ENCODE measurements at places on chromosomes 1 and 21.

GRCh38 chr1:79041666-79042065 is 35.1 kb upstream of the ADGRL4 start:
- no peak for DNase-seq

GRCh38 chr1:39943471-39944290 is 11.3 kb upstream of the MFSD2A start:
- DNase-seq = no peak

- no peak for DNase-seq
These were observed 87.9 kb downstream of the CDC14A start for GRCh38 chr1:100440075-100440809.

DNA sequence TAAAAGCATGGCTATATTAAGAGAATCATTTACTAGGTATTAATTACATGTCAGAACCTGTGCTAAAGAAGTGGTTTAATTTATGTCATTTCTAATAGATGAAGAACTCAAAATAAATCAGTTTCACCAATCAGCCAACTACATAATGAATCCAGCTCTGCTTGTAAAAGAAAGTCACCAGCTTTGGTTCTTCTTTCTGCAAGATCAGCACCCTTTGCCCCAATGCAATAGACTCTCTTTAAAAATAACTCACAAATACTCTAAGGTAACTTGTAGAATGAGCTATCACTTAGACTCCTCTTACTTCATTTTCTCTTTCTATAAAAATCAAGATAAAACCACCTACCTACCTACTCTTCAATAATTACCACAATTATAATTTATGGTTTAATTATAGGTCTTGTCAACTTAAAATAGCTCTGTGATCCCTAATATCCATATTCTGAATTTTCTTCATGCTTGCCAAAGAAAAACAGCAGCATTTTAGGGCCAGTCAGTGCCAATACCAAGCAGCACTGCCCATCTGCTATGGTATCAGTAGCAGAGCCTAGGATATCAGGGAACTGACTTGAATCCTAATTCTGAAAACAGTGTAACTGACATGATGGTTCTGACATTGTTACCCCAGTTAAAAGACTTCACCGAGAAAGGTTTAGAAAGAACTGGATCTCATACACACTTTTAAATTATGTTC is 11.3 kb downstream of the SLC19A2 start:
- DNase-seq = no peak

DNA sequence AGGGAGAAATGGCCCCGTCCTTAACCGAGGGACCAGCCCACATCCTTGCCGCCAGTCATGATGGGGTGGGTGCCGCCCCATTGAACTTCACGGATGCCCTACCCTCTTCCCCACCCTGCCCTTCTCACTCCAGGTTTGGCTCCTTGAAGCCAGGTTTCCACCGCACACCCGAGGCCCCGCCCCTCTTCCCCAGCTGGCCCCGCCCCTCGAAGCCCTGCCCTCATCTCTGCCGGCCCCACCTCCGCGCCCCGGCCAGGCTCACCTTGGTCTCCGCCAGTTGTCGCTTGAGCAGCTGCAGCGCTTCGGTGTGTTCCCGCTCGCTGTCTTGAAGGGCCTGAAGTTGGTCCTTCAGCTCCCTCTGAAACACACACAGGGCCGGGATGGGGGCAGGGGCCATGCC is 16.6 kb downstream of the TRIM62 start:
- no peak for DNase-seq

- no peak for DNase-seq
These were observed 12.3 kb downstream of the LMX1A start for GRCh38 chr1:165344198-165344597.

- no peak for DNase-seq
These were observed 4.4 kb downstream of the HPCA start for GRCh38 chr1:32890516-32891240.

DNA sequence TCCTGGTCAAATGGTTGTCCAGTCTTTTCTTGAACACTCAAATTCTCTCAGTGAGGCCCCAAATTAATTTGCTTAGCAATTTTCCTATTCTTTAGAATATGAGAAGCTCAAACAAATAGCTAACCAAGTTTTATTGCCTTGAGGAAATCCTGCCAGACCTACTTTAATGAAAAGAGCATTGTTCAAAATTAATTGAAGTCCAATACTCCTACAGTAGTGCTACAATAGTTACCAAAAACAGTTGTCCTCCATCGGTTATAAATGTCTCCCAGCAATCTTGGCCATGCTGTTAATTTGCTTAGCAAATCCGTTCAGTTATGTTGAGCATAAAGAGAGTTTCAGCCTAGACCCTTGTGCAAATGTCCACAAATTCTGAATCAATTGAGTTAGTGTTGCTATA is 112.9 kb downstream of the MAB21L3 start:
- DNase-seq = no peak

DNA sequence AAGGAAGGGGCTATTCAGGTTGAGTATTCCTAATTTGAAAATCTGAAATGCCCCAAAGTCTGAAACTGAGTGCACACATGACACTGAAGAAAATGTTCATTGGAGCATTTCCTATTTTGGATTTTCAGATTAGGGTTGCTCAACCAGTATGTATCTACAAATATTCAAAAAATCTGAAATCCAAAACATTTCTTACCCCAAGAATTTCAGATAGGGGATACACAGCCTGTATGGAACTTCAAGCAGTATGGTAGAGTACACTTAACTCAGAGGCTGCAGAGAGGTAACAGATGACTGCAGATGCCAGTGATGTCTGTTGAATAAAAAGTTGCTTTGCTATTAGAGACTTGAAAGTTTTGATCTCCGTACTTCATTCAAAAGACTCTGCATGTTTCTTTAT is 19.0 kb downstream of the YTHDF2 start:
- DNase-seq = no peak

DNA sequence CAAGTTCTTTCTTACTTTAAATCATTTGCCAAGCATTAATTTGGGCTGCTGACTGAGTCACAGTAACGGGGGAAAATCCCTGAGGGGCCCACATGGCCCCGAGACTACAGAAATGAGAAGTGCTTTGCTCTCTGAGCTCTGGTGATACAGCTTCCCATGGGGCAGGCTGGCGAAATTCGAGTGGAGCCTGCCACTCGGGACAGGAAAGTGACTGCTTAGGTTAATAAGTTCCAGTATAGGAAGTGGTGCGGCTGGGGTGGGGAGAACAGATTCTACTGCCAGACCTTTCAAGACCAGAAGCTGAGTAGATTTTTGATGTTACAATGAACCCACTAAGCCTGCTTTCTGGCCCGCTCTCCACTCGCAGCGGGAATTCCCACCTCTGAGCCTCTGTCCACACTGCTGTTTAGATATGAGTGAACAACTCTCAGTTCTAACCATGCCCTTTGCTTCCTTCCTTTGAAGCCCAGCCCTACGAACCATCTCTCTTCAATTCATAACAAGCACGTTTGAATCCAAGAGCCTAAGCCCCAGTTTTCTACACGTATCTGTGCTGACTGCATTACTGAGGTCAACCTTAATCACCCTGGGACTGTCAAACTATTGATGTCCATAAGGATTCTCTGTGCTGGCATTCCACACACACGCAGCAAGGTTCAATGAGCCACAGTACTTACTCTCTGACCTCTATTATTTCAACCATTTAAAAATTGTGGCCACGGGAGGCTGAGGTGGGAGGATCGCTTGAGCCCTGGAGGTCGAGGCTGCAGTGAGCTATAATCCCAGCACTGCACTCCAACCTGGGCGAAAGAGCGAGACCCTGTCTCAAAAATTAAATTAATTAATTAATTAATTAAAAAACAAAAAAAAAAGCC is 9.6 kb downstream of the ZBTB17 start:
- no peak for DNase-seq

DNA sequence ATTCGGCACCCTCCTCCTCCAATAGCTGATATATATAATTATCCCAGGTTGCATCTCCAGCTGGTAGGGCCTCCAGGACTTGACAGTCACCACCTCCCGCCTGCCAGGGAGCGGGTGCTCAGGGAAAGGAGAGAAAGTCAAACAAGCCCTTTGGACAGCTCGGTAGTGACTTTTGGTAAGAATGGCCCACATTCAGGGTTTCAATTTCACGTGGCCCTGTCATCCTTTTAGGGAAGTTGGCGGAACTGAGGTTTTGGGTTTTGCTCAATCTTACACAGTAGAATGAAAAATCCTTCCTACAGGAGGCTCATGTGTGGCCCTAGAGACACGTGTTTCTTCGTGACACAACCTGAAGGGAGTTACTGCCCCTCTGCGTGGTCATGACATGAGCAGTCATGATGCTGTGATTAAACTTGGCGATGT is 44.2 kb downstream of the CAPN8 start:
- DNase-seq = no peak

GRCh38 chr1:113409363-113409762 is 19.0 kb downstream of the MAGI3 start:
- DNase-seq = no peak

GRCh38 chr21:35127851-35128250 is 78.7 kb upstream of the RUNX1 start:
- no peak for DNase-seq

DNA sequence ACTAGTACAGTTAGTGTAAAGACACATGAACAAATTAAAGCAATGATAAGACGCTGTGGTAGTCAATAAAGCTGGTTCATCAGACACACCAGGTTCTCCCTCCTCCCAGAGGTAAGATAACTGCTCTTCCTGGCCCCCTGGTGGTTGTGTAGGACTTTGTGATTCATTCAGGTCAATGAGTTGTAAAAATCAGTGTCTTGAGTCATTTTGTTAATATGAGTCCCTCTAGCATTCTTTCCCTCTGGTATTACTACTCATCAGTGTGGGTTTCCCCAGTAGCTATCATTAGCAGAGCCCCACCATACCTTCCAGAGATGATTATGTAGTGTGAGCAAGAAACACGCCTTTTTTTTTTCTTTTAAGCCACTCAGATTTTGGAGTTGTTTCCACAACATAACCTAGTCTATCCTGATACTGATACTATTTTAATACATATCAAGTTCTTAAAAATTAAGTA is 3.6 kb upstream of the SETDB1 start:
- DNase-seq = no peak

DNA sequence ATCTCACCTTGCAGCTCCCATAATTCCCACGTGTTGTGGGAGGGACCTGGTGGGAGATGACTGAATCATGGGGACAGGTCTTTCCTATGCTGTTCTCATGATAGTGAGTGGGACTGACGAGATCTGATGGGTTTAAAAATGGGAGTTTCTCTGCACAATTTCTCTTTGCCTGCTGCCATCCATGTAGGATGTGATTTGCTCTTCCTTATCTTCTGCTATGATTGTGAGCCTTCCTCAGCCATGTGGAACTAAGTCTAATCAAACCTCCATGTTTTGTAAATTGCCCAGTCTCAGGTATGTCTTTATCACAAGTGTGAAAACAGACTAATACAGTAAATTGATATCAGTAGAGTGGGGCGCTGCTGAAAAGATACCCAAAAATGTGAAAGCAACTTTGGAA is 195.7 kb downstream of the SLC44A5 start:
- DNase-seq = no peak

DNA sequence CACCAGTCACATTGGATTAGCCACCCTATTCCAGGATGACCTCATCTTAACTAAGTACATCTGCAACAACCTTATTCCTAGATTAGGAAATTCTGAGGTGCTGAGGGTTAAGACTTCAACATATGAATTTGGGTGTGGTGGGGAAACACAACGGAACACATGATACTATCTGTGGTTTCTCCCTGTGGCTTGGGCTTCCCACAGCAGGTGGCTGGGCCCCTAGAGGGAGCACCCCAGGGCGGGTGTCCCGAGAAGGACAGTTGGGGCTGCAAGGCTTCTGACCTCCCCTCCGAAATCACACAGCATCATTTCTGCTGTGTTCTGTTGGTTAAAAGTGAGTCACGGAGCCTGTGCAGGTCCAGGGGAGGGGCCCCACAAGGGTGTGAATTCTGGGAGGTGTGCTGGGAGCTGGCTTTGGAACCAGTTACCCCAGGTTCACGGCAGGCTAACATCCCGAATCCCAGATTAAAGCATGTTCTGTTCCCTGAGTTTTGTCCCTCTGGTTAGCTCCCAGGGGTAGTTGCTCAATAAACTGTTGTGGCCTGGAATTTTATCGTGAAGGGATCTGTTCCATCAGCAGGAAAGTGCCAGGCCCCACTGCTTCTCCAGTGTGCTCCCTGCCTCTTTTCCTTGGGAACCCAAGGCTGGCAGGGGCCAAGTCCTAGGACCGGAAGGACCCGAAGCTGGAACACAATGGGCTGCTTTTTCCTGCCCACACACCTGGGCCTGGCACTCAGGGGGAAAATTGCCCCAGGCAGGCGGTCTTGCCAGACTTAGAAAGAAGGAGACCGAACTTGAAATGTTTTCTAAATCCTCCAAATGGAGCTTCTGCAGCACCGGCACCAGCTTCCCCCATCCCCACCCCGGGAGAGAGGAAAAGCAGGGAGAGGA is 154.0 kb upstream of the WNT4 start:
- no peak for DNase-seq

GRCh38 chr1:203420263-203420662 is 55.3 kb upstream of the PRELP start:
- DNase-seq = no peak

GRCh38 chr21:35989138-35989735 is 71.1 kb downstream of the SETD4 start:
- no peak for DNase-seq

GRCh38 chr1:247440001-247440620 is 17.8 kb downstream of the OR2B11 start:
- no peak for DNase-seq

- no peak for DNase-seq
These were observed 624 bp downstream of the ARHGAP29 start for GRCh38 chr1:94236630-94237290.

DNA sequence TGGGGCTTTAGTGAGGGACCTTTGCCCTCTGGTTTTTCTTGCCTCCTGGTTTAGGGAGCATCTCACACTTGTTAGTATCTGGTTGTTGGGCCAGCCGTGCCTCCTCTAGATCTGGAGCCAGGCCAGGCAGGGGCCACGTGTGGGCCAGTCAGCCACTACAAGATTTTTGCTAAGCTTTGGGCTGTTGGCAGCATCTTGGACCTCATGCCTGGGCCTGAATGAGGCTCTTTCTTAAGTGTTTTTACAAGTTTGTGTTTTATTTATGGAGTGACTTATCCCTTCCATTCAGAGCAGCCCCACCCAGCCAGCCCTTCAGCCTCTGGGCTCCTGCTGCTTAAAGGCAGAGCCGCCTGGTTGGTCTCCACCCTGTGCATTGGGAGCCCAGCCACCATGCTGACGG is 1.6 kb upstream of the SH3BGRL3 start:
- DNase-seq = no peak

DNA sequence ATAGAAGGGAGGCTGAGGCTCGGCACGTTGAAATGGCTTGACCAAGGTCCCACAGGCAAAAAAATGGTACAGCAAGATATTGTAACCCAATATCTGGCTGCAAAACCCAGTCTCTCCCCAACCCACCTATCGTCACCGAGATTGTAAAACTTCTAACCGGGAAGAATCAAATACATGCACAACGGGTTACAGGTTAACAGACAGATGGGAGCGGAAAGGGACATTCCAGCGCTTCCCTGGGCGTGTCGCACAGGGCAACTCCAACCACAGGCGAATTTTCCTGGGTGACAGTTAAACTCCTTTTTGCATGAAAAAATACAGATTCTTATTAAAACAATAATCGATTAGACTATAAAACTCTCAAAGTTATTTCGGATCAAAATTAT is 31.8 kb upstream of the JUN start:
- no peak for DNase-seq

- DNase-seq = no peak
These were observed 87.6 kb upstream of the RUNX1 start for GRCh38 chr21:35136586-35137219.

All from nucleus accumbens (tissue), 56 donors.